Cerebellar nuclear complex (tissue), 1 donor: ENCODE measurements at places on chromosomes 13 and 19.

- no peak for DNase-seq
Observed at GRCh38 chr19:28297036-28297435, 915.9 kb downstream of the UQCRFS1 start.

- no peak for DNase-seq
Observed at GRCh38 chr13:32409561-32410421, 18.1 kb downstream of the N4BP2L1 start.

- DNase-seq, result no peak
Observed at GRCh38 chr19:31718032-31718431, 368.8 kb upstream of the TSHZ3 start.

DNA sequence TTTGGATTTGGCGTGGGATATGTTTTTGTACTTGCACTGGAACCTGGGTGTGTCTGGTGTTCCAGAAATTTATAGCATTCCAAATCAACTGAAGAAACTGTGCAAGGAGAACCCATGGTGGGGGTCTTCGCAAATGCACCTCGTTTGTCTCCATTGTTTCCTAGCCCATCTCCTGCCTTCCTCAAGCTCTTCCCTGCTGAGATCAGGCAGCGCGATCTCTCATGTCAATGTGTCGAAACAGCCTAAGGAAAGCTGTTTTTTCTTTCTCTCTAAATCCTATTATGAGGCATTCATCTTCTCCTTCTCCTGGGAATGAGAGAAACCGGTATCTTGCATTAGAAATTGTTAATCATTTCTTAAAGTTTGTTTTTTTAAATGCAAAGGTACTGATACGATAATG, 131.0 kb downstream of the KLF5 start:
- DNase-seq, result no peak

- peak; percentile 70 for DNase-seq
Observed at GRCh38 chr19:48510421-48511268, 990 bp downstream of the LMTK3 start.

GRCh38 chr19:2154587-2155075, 3.3 kb upstream of the AP3D1 start:
- DNase-seq, result no peak

GRCh38 chr19:27733551-27734266, 1479.2 kb downstream of the UQCRFS1 start:
- DNase-seq, result no peak

DNA sequence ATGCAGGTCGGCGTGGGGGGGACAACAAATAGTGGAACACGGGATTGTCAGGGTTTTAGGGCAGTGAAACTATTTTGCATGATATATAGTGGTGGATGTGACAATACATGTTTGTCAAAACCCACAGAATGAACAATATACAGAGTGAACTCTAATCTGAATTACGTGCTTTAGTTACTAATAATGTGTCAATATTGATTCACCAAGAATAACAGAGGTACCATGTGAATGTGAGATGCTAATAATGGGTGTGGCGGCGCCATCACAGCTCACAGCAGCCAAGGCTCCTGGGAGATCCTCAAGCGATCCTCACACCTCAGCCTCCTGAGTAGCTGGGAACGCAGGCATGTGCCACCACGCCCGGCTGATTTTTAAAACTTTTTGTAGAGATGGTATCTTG, 12.9 kb downstream of the ELAVL1 start:
- DNase-seq, result no peak

DNA sequence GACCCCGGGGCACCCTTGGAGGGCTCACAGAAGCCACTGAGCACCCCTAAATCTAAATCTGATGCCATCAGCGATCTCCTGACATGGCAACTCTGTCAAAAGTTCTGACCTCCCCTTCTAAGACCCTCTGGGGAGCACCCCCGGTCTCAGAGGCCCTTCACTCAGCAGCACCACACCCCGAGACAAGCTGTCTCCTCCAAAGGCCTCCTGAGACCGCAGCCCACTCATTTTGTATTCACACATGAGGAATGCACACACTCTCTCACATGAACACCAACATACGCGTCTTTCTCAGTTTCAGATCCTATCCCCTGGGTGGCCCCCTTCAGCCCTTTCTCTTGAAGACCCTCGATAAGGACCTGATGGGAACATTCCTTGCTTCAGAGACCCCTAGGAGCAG, 2.6 kb downstream of the NDUFA11 start:
- DNase-seq, result no peak
